ENCODE measurements at places on chromosomes 3 and 15.

DNA sequence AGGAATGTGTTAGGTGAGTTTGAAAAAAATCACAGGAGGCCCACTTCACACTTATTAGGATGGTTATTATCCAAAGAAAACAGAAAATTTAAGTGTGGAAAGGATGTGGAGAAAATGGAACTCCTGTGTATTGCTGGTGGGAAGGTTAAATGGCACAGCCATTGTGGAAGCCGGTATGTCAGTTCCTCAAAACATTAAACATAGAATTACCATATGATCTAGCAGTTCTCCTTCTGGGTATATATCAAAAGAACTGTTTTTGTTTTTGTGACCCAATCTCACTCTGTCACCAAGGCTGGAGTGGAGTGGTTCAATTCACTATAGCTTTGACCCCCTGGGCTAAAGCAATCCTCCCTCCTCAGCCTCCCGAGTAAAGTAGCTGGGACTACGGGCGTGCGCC, 10.4 kb upstream of the ZFYVE19 start:
- H3K27me3 ChIP-seq = no peaks in the 10 kb centered on the region
- H3K36me3 ChIP-seq = peaks cover 11% of the 10 kb centered on the region
- no peak for DNase-seq
- H3K4me1 ChIP-seq = peaks cover 2% of the 10 kb centered on the region
- H3K27ac ChIP-seq = no peak overlapping the region

- H3K4me1 ChIP-seq = no peaks in the 10 kb centered on the region
- H3K27me3 ChIP-seq = peaks cover 2% of the 10 kb centered on the region
- H3K36me3 ChIP-seq = no peaks in the 10 kb centered on the region
- no peak for DNase-seq
- H3K4me3 ChIP-seq = no peak overlapping the region
These were observed 41.5 kb downstream of the MUC4 start for GRCh38 chr3:195770081-195770840.

DNA sequence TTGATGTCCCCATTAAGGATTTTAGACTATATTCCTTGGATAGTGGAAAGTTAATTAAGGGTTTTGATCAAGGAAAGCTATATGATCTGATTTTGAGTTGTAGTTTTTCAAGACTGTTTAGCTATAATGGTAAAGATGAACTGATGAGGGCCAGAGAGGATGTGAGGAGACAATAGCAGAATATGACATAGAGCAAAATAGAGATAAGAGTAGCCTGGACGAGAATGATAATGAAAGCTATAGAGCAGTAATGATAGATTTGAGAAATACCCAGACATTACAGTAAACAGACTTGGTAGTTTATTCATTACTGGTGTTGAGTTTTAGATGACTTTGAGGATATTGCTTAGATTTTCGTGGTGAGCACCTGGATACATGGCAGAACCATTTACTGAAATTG, 3.8 kb downstream of the SUCNR1 start:
- no peak overlapping the region for H3K27ac ChIP-seq
- no peak for DNase-seq
- H3K36me3 ChIP-seq = no peaks in the 10 kb centered on the region
- H3K27me3 ChIP-seq = no peaks in the 10 kb centered on the region

DNA sequence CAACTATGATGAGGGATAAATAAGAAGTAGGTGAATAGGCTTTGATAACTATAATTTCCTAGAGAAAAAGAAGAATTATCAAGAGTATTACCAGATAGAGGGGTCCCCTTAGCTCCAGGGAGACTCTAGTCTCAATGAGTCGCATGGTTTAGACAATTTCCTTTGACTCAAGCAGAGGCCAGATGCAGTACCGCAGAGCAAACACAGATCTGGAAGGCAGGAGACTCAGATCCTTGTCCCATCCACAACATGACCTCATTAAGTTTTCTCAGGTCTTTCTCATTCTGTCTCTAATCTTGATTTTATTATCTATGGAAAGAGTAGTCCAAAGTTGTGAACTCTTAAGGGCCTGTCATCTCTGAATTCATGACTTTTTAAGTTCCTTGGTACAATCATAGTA, 987.9 kb downstream of the NTRK3 start:
- H3K36me3 ChIP-seq = no peaks in the 10 kb centered on the region
- H3K27ac ChIP-seq = no peak overlapping the region
- no peaks in the 10 kb centered on the region for H3K27me3 ChIP-seq
- H3K4me3 ChIP-seq = no peak overlapping the region

- H3K36me3 ChIP-seq = no peaks in the 10 kb centered on the region
- H3K4me3 ChIP-seq = no peak overlapping the region
- peak overlapping the region; percentile 38 for H3K27ac ChIP-seq
- H3K27me3 ChIP-seq = no peaks in the 10 kb centered on the region
- DNase-seq = no peak
These were observed 1.2 kb upstream of the C3orf70 start for GRCh38 chr3:185153861-185154629.

DNA sequence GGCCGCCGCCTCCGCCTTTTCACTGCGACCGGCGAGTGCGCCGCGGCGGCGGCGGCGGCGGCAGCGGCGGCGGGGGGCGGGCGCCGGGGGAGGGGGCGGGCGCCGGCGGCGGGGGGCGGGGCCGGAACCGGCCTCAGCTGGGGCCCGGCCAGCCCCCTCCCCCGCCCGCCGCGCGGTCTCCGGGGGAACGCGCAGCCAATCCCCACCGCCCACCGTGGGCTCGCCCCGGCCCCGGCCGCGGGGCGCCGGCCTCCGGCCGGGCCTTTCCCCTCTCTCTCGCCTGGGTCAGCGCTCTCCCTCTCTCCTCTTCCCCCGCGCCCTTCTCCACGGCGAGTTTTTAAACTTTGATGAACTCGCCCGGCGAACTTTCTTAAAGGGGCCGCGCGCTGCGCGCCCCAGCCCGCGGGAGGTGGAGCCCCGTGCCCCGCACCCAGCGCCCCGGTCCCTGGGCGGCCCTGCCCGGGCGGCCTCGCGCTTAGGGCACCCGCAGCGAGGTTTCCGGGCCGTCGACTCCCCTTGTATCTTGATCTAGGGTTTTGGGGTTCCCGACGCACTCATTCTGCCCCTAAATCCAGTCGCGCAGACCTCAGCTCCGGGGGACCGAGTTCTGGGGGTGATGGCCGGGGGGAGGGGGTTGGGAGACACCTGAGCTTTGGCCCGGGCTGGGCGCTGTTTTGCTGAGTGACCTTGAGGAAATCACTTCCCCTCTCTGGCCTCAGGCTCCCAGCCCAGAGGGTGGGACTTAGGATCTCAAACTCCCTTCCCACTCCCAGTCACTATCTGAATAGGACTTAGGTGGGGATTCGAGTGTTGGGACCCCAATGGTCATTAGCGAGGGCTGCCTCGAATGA, at the start of gene RBPMS2:
RBPMS2 (minus strand) TSS at position 39 of the 851 bp plus-strand sequence. CDS start 270 bp downstream, outside the sequence.
- peak within 1 kb of the TSS; percentile 88 for H3K4me3 ChIP-seq
- no peak within 1 kb of the TSS for H3K27ac ChIP-seq
- no peaks in the 10 kb centered on the region for H3K27me3 ChIP-seq
- no peaks in the 10 kb centered on the region for H3K36me3 ChIP-seq
- H3K4me1 ChIP-seq = peaks cover 9% of the 10 kb centered on the region

GRCh38 chr3:74288761-74289160, 325.7 kb downstream of the CNTN3 start:
- no peak overlapping the region for H3K27ac ChIP-seq
- H3K36me3 ChIP-seq = peaks cover 1% of the 10 kb centered on the region
- no peak overlapping the region for H3K4me3 ChIP-seq
- DNase-seq = no peak

GRCh38 chr3:99579246-99579645, 59.1 kb upstream of the COL8A1 start:
- DNase-seq = no peak
- H3K27ac ChIP-seq = no peak overlapping the region
- H3K27me3 ChIP-seq = no peaks in the 10 kb centered on the region

DNA sequence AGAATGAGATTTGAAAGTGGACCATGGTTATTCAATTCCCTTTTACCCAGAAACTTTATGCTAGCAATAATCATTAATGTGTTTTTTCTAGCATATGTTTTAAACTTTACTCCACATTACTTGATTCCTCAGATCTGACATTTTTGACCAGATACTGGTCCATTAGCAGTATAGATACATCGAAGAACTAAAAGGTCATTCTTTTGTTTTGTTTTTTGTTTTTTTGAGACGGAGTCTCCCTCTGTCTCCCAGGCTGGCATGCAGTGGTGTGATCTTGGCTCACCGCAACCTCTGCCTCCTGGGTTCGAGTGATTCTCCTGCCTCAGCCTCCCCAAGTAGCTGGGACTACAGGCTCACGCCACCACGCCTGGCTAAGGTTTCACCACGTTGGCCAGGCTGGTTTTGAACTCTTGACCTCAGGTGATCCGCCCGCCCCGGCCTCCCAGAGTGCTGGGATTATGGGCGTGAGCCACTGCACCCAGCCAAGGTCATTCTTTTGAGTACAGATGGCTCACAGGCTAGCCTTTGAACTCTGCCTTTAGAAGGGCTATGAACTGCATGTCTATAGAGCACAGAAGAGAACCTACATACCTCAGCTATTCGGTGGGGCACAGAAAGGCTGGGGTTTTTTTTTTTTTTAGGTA, 28.6 kb downstream of the CHP1 start:
- no peaks in the 10 kb centered on the region for H3K4me1 ChIP-seq
- H3K36me3 ChIP-seq = peaks cover 3% of the 10 kb centered on the region
- H3K27me3 ChIP-seq = no peaks in the 10 kb centered on the region
- no peak overlapping the region for H3K27ac ChIP-seq
- H3K4me3 ChIP-seq = no peak overlapping the region
- DNase-seq = no peak

GRCh38 chr3:11154953-11155325, 646 bp downstream of the HRH1 start:
- peak overlapping the region; percentile 77 for H3K4me3 ChIP-seq
- H3K27me3 ChIP-seq = peaks cover 3% of the 10 kb centered on the region
- H3K4me1 ChIP-seq = peaks cover 6% of the 10 kb centered on the region

DNA sequence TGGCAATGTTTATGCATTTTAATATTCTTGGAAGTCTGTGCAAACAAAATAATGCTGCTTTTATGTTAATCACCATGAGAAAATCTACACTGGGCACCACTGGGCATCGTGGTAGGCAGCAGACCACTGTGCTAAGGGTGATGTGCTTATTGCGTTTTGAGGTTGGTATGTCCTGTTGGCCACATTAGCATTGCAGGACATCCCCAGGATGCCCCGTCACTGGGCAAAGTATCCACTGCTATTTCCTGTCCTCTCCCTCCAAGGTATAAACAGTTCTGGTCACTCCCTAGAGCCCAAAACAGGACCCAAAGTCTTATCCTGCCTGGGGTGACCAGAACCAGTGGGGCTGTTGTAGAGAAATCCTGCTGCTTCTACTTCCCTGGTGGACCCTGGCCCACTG, 284.2 kb upstream of the ROPN1 start:
- H3K4me1 ChIP-seq = peaks cover 11% of the 10 kb centered on the region
- H3K36me3 ChIP-seq = no peaks in the 10 kb centered on the region
- no peak overlapping the region for H3K4me3 ChIP-seq
- H3K27ac ChIP-seq = no peak overlapping the region
- no peaks in the 10 kb centered on the region for H3K27me3 ChIP-seq

- H3K27ac ChIP-seq = no peak overlapping the region
- DNase-seq = no peak
- H3K4me3 ChIP-seq = no peak overlapping the region
- H3K4me1 ChIP-seq = peaks cover 8% of the 10 kb centered on the region
- no peaks in the 10 kb centered on the region for H3K27me3 ChIP-seq
These were observed 23.7 kb downstream of the PRKCD start for GRCh38 chr3:53184701-53185100.

DNA sequence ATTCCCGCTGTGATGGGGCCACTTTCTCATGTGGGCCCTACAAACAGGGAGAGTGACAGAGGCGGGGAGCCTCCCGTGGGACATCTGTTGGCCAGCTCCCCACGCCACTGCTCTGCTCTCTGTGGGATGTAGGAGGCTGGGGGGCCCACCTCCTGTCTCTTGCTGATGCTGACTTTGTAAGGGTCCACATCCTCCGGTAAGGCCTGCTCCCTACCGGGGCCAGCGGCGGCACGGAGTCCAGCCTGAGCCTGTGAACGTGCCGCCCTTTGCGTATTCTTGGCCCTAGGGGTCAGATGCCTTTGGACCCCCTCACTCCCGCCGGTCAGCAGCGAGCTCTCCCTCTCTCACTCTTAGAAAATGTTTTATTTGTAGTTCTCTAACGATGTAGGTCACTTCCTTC, 153.2 kb downstream of the LRRC28 start:
- no peaks in the 10 kb centered on the region for H3K27me3 ChIP-seq
- no peak for DNase-seq
- H3K4me1 ChIP-seq = peaks cover 12% of the 10 kb centered on the region
- no peak overlapping the region for H3K4me3 ChIP-seq
- H3K36me3 ChIP-seq = no peaks in the 10 kb centered on the region

GRCh38 chr3:149332771-149333170, 665 bp downstream of the TM4SF18 start:
- H3K27ac ChIP-seq = no peak overlapping the region
- no peaks in the 10 kb centered on the region for H3K27me3 ChIP-seq
- peak overlapping the region; percentile 18 for H3K4me3 ChIP-seq
- H3K36me3 ChIP-seq = no peaks in the 10 kb centered on the region
- no peak for DNase-seq

DNA sequence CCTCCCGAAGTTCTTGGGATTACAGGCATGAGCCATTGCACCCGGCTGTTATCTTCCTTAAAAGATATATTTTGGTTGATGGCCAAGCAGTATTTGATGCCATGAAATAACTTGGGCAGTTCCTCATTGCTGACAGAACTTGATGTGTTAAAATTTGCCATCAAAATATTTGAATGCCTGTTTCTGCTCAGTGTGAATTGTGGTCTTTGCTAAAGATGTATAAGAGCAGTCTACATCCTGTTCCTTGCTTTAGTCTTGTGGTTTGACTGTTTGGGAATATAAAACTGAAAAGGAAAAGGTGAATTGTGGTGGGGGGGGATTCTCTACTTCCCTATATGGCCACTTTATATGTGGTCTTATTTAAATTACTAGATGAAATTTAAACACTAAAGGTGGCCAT, 14.0 kb downstream of the TRIM71 start:
- peaks cover 18% of the 10 kb centered on the region for H3K4me1 ChIP-seq
- no peak for DNase-seq
- H3K36me3 ChIP-seq = no peaks in the 10 kb centered on the region
- H3K4me3 ChIP-seq = no peak overlapping the region
- H3K27me3 ChIP-seq = no peaks in the 10 kb centered on the region

GRCh38 chr15:89376388-89376787, 41.8 kb upstream of the POLG start:
- no peak overlapping the region for H3K4me3 ChIP-seq
- no peak for DNase-seq
